A673 (cell line): ENCODE measurements at places on chromosomes 3 and 15. TPM values are rescaled to one million over a fixed set of nuclear protein-coding genes. Genes with fewer than 3 reads are reported as not detected.

GRCh38 chr15:59157840-59158700 is 48.6 kb upstream of the LDHAL6B start:
- no peak overlapping the region for H3K27ac ChIP-seq
- DNase-seq: no peak
- H3K36me3 ChIP-seq: no peaks in the 10 kb centered on the region
- no peaks in the 10 kb centered on the region for H3K4me1 ChIP-seq
- no peak overlapping the region for H3K4me3 ChIP-seq

- H3K27ac ChIP-seq: no peak overlapping the region
- H3K36me3 ChIP-seq: no peaks in the 10 kb centered on the region
- H3K27me3 ChIP-seq: no peaks in the 10 kb centered on the region
- no peak overlapping the region for H3K4me3 ChIP-seq
- H3K4me1 ChIP-seq: peaks cover 5% of the 10 kb centered on the region
Measured at GRCh38 chr3:99747915-99748314, 69.7 kb upstream of the CMSS1 start.

- DNase-seq: no peak
- H3K4me3 ChIP-seq: no peak overlapping the region
- H3K4me1 ChIP-seq: no peaks in the 10 kb centered on the region
- peaks cover 59% of the 10 kb centered on the region for H3K36me3 ChIP-seq
Measured at GRCh38 chr3:100354850-100355249, 20.3 kb downstream of the NIT2 start.

GRCh38 chr3:48656061-48656840 is 6.4 kb downstream of the CELSR3 start:
- no peaks in the 10 kb centered on the region for H3K36me3 ChIP-seq
- no peaks in the 10 kb centered on the region for H3K4me1 ChIP-seq
- no peak overlapping the region for H3K27ac ChIP-seq
- no peaks in the 10 kb centered on the region for H3K27me3 ChIP-seq
- peak; percentile 79 for DNase-seq

GRCh38 chr3:16297997-16298885 is 33.2 kb downstream of the OXNAD1 start:
- H3K27ac ChIP-seq: no peak overlapping the region
- no peaks in the 10 kb centered on the region for H3K27me3 ChIP-seq
- no peak for DNase-seq
- peaks cover 27% of the 10 kb centered on the region for H3K36me3 ChIP-seq

GRCh38 chr3:112579232-112579631 is 17.4 kb downstream of the SLC35A5 start:
- H3K4me3 ChIP-seq: no peak overlapping the region
- peaks cover under 1% of the 10 kb centered on the region for H3K36me3 ChIP-seq
- H3K4me1 ChIP-seq: no peaks in the 10 kb centered on the region
- no peak overlapping the region for H3K27ac ChIP-seq

The ALG3 gene
- 68.5 and 68.8 TPM in 2 replicates for total RNA-seq

The ASB14 gene
- total RNA-seq: not detected in 2 replicates

The KBTBD8 gene
- 1.7 and 2.0 TPM in 2 replicates for total RNA-seq

The LRRC31 gene
- not detected in 2 replicates for total RNA-seq

The UBE2E1 gene
- total RNA-seq: 144 and 152 TPM in 2 replicates

The FOXB1 gene
- not detected in 2 replicates for total RNA-seq

The UBAP1L gene
- total RNA-seq: 3.6 and 3.9 TPM in 2 replicates

The CLRN1 gene
- not detected in 2 replicates for total RNA-seq
